ENCODE measurements at places on chromosomes 11 and 22.

DNA sequence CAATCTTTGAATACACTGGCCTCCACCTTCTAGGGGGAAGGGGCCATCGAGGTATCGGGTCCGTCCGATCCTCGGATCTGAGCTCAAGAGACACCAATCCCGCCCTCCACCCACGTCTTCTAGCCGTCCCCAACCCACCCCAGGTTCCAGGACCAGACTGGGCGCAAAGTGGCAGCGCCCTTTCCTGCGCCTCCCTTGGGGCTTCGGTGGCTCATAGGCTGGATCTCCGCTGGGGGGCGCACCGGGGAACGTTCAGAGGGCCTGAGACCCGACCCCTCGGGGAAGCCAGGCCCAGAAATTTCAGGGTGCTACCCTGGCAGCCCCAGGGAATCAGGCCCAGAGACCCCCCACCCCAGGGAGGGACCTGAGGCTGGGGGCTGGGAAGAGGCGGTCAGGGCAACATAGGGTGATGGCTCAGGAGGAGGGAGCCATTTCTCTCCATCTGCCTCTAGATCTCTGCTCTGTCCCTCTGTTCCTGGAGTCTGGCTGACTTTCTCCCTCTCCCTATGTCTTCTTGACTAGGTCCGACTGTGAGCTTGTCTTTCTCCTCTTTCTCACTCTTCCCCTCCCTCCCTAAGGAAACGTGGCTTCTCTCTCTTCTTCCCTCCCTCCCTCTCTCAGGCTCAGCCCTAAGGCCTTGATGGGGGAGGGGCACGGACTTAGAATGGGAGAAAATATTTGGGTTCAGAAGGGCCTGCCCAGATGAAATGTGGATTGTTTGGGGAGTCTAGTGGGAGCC, 1.1 kb downstream of the CREB3L1 start:
- peak; percentile 59 for DNase-seq

- no peak for DNase-seq
Measured at GRCh38 chr11:57399972-57400578, 9.6 kb upstream of the PRG2 start.

GRCh38 chr11:12705874-12706273, 31.7 kb downstream of the TEAD1 start:
- no peak for DNase-seq

DNA sequence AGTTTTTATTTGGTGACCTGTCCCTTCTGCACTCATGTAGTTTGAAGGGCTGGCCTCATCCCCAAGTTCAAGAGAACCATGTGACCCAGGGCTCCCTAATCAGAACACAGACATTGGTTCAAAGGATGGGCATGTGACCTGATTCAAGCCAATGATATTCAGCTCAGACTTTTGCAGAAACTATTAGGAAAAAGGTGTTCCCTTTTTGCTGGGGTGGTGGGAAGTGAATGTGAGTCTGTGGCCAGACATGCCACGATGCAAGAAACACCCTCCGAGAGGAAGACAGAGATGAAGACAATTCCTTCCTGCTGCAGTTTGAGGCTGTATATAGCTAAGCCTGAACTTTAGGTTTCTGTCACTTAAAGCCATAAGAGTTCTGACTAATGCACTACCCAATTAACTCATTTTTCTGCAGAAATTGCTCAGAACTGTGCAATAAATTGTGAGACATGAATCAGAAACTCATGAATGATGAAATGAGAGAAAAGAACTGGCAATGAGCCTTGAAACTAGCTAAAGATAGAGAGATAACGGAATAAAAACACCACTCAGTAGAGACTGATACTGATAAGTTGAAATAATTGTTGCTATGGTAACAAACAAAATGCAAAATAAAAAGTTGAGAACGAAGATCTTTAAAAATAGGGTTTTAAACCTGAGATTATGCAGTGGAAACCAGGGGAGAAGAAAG, 9.2 kb upstream of the MAPK1 start:
- DNase-seq = peak; percentile 56

DNA sequence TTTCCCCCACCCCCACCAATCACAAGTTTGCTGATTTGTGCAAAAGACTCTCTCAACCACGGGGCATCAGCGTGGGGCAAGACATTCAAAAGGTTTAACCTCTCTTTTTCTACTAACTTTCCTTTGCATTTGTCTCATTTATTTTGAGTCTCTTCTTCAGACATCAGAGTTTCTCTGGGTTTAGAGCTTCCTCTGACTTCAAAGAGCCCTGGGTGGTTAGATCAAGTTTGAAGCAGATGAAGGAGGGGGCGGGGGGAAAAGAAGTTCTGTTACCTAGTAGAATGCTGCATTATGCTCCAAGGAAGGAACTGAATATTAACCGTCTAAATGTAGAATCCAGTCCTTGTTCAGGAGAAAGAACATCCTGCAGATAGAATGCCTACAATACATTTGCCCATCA, 24.5 kb downstream of the GAS2 start:
- no peak for DNase-seq

DNA sequence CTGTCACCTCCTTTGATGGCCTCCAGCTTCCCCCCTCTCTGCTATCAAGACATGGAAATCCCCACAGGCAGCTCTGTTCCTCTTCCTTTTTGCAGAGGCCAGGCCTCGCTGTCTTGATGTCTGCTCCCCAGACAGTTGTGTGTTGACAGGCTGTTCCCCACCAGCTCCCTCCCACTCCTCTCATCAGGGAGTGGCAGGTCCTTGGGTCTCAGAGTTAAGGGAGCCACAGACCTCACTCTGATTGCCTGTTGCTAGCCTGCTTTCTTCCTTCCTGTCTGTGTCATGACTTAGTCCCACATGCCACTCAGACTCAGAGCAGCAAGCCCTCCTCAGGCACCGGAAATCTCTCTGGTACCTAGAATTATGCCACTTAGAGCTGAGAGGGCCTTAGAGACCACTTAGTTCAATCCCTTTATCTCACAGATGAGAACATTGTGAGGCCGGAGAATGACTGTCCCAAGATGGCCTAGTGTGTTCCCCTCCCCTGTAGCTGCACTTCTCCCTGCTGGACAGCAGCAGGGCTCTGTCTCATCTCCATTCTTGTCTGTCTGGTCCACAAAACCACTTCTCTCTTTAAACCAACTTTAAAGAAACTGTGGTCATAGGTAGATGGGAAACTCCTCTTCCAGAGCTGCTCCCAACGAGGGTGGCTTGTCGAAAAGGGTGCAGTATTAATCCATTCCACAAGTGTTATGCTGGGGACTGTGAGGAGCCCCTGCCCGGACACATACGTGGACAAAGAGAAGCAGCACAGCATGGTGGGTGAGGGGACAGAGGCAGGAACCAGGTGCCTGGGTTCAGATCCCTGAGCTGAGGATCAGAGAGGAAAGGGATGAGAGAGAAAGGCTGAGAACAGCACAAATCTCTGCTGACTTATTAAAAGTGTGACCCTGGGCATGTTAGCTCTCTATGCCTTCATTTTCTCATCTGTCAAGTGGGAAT, 4.2 kb downstream of the AMPD3 start:
- DNase-seq = peak; percentile 92

- peak; percentile 87 for DNase-seq
Measured at GRCh38 chr11:119338318-119338890, 2.3 kb downstream of the C1QTNF5 start.

GRCh38 chr11:5737091-5737490, 843 bp downstream of the OR56B1 start:
- DNase-seq = no peak

GRCh38 chr11:116791002-116791812, 472 bp downstream of the APOA5 start:
- DNase-seq = peak; percentile 86

- DNase-seq = no peak
Measured at GRCh38 chr11:9802291-9802861, 138.5 kb downstream of the SWAP70 start.

- DNase-seq = no peak
Measured at GRCh38 chr11:19116276-19116970, 545 bp upstream of the ZDHHC13 start.

DNA sequence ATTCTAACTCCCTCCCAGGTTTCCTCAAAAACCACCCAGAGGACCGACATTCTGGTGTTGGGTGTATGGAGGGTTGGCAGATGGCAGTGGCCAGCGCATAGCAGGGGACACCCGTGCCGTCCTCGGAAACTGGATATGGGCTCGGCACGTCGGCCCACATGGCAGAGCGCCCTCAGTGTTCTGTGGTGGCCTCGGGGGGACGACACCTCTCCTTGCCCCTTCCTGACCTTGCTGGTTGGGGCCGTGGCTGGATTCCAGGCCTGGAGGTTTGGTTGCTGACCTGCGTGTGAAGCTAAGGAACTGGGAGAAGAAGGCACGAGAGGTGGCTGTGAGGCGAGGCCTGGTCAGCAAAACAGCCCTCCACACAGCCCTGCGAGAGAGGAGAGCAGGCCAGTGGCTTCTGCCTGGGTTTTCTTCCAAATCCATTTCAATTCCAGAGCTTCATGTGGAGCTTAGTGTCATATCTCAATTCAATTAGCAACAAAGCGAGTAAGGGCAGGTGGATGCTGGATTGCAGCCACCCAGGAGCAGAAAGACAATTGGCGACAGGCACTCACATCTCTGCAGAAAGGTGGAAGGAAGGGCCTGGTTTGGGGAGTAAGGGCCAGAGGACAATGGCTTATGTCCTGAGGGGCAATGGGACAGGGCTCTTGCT, 478.4 kb downstream of the BRD1 start:
- no peak for DNase-seq

GRCh38 chr22:25076336-25076735, 123.3 kb upstream of the CRYBB3 start:
- DNase-seq = peak; percentile 86

- DNase-seq = no peak
Measured at GRCh38 chr11:120044011-120044675, 93.8 kb downstream of the TRIM29 start.

GRCh38 chr22:23267226-23268043, 87.1 kb downstream of the BCR start:
- DNase-seq = no peak

DNA sequence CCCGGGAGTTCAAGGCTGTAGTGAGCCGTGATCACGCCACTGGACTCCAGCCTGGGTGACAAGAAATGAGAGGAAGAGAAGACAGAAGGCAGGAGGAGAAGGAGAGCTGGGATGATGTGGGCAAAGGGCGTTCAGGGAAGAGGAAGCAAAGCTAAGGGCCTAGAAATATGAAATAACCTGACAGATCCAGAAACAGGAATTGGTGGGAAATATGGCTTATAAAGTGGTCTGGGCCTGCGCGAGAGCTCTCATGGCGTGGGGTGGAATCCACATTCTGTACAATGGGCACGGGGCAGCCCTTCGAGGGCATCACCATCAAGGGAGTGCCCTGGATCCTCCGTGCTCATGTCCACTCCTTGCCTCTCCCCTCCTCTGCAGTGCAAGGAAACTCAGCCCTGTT, 46.8 kb upstream of the RASSF10 start:
- DNase-seq = no peak

- DNase-seq = no peak
Measured at GRCh38 chr11:60084631-60085273, 3.7 kb upstream of the MS4A2 start.

- DNase-seq = no peak
Measured at GRCh38 chr11:9735919-9736318, 72.0 kb downstream of the SWAP70 start.

DNA sequence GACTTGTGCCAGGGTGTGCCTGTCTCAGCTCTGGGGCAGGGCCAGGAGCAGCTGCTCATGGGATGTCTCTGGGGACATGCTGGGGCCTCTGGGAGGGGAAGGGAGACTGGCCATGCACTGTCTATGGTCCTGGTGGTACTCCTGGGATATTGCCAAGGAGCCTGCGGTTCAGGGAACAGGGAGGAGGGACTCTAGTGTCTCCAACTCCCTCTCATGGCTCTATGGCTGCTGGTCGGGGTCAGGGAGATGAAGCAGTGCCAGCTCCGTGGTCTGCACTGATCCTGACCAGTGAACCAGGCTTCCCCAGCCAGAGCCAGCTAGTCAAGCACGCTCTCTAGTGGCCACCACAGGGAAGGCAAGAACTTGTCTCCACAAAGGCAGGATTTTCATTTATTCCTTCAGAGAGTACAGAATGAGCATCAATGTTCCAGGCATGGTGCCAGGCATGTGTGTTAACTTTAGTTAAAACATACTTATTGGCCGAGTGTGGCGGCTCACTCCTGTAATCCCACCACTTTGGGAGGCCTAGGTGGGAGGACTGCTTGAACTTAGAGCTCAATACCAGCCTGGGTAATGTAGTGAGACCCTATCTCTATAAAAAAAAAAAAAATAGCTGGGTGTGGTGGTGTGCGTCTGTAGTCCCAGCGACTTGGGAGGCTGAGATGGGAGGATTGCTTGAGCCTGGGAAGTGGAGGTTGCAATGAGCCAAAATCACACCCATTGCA, 2.5 kb upstream of the BEST1 start:
- peak; percentile 91 for DNase-seq

GRCh38 chr11:11476971-11477645, 124.1 kb upstream of the CSNK2A3 start:
- no peak for DNase-seq

DNA sequence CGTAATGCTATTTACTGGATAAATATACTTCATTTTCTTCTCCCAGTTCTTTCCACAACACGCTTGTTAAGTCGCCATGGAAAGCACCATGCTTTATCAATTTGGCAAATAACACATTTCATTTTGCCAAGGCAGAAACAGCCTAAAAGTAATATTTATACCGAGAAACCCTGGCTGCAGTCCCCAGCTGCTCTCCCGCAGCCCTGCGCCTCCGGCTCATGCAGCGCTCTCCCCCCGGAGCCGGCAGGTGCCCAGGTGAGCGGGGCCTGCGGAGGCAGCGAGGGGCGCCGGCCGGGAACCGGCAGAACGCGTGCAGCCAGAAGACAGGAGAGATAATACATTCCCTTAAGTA, 681 bp upstream of the ARHGEF12 start:
- peak; percentile 45 for DNase-seq

GRCh38 chr11:81869351-81870065, 864.2 kb downstream of the FAM181B start:
- peak; percentile 93 for DNase-seq

DNA sequence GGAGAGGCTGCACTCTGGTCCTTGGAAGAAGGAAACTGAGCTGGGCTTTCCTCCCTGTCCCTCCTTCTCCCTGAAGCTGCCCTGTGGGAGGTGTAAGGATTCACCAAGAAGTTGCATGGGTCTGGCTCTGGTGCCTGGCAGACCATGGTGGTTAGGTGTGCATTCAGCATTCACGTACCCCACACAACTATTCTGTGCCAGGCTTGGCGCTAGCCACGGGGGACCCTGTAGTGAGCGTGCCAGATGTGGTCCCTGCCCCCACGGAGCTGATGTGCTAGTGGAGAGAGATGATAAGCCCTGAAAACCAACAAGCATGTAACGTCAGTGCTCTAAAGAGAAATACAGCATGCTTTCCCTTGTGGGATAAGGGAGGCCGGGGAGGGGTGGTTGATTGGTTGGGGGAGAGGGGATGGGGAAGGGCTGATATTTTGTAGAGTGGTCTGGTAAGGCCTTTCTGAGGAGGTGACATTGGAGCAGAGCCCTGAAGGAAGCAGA, 48.9 kb downstream of the CD82 start:
- peak; percentile 87 for DNase-seq

DNA sequence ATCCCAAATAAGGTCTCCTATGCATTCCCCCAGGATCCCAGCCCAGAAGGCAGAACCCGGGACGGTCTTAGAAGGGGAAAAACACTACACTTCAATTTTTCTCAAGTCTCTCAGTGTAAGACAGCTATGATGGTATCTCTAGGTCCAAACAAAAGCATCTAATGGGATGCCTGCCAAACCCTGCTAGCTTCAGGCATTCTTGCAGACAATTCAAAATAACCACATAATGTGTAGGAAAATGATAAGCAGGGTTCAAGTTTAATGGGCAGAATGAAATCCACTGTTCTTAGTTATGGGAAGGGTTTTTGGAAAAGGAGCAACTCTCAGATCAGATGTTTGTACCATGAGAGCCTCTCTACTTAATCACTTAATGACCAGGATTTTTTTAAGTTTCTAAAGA, 119.8 kb upstream of the ANO1 start:
- peak; percentile 63 for DNase-seq

All from hematopoietic multipotent progenitor cell treated with erythropoietin and hydrocortisone succinate and interleukin-3 and kit ligand, for 4 days (in vitro differentiated cells).